NCI-H526 treated with DMSO at 0.1 percent for 48 hours (cell line): ENCODE measurements at places on chromosomes 1 and 21.

DNA sequence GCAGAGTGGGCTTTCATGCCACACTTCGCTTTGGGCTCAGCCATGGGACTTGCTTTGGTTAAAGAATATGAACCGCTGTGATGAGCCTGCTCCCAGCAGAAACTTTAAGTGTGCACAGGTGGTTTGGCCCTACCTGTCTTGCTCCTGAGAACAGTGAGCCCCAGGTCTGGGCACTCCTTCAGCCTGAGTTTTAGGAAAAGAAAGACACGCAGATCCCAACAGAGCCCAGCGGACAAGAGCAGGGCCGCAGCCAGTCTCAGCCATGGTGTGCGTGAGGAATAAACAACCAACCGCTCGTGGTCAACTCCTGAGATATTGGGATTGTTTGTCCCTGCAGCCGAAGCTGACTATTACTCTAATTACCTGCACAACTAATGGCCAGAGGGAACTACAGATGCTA lies 217.1 kb upstream of the C1orf174 start:
- DNase-seq = no peak

- no peak for DNase-seq
Measured at GRCh38 chr21:15468368-15468767, 261.4 kb upstream of the USP25 start.

- DNase-seq = no peak
Measured at GRCh38 chr1:28935293-28935692, 20.9 kb downstream of the EPB41 start.

DNA sequence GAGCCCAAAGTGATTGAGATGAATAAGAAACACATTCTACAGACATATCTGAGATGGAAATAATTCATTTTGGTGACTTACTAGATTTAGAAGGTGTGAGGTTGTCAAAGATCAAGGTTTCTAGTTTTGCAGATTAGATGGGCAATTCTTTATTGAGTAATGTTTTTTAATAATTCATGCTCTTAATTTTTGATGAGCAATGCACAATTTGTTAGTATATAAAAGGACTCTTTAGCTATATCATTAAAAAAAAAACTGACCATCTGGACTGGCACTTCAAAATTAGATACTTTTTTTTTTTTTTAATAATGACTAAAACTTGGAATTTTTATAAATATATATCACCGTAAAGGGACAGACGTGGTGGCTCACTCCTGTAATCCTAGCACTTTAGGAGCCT lies 63.9 kb downstream of the FMN2 start:
- no peak for DNase-seq

- DNase-seq = peak; percentile 68
Measured at GRCh38 chr1:62784509-62785365, 805 bp downstream of the ATG4C start.

DNA sequence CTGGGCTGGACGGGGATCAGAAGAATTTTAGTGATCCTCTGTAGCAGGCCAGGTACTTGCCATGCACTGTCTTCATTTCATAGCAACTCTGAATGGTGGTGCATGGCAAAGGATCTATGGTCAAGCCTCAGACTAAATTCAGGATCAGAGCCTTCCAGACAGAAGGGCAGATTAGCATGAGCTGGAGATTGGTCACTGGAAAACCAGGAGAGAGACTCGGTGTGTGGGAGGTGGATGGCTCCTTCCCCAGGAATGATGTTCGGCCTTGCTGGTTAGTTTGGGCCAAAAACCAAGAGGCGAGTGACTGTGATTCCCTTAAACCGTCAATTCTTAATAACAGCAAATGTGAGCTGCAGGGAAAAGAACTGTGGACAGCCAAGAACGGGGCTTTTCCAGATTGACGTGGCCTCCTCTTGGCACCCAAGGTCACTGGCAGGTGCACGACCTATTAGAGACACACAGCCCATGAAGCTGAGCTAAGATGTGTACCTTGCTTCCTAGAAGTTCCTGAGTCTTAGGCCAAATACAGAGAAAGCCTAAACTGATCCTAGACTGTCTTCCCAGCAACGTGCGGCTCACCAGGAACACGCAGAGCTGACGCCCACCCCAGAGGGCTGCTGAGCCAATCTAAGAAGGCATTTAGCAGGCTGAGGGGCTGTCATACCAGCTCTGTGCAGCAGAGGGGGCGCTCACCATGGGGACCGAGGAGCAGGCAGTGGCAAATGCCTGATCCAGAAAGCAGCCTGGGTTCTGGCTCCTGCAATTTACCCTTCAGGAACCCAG lies 18.5 kb downstream of the ALDH4A1 start:
- no peak for DNase-seq

DNA sequence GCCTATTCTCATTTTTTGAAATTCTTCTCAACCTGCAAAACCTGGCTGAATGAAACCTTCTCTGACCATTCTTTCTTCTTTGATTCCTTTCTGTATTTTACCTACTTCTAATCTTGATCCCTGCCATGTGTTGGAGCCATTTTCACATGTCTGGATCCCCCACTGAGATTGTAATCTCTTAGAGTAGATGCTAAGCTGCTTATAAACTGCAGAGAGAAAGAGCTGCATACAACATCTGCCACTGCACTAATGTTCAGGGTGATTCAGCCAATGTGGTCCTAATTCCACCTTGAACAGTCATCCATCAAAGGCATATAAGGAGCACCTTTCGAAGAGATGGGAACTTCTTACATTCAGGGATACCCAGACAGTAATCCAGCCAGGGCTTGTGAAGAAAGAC lies 16.2 kb upstream of the DAB1 start:
- no peak for DNase-seq
